Upper lobe of left lung (tissue), 6 donors: ENCODE measurements at places on chromosomes 2 and 18. TPM values are rescaled to one million over a fixed set of nuclear protein-coding genes. Genes with fewer than 3 reads are reported as not detected.

Gene IAH1
- total RNA-seq: 43.9 TPM

Gene SIGLEC15
- total RNA-seq: not detected

Gene EDAR
- total RNA-seq: 0.09 TPM

Gene ACVR1C
- 0.98 TPM for total RNA-seq

Gene CDCA7
- total RNA-seq: not detected

Gene SP9
- not detected for total RNA-seq

DNA sequence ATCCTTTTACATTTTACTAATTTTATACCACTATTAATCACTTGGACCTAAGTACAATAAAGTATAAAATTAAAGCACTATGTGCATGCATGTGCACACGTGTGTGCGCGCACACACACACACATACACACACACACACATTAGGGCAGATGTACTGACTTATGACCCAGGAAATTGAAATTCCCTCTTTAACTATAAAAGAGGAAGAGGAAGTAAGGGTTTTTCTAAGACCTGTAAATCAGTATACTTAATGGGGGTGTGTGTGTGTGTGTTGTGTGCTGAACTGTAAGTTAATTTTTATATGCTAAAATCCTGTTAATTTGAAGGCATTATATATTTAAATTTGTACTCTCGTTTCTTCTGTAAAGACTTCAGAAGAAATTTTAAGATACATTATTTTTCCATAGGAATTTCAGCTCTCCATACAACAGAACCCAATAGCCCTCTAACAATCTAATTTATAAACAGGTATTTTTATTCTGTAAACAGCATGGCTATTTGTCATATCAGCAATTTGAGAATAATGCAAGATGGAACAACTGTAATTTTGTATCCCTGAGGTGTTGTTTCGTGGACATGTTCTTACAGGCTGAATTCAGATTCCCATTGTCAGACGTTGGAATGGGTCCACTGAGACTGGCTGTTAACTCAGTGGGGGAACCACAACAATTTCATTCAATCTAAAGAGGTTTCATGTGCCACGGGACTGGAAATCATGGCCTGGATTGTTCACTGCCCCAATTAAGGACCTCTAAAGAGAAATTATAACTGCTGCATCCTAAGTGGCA lies 90.9 kb downstream of the PLA2R1 start:
- DNase-seq: no peak

DNA sequence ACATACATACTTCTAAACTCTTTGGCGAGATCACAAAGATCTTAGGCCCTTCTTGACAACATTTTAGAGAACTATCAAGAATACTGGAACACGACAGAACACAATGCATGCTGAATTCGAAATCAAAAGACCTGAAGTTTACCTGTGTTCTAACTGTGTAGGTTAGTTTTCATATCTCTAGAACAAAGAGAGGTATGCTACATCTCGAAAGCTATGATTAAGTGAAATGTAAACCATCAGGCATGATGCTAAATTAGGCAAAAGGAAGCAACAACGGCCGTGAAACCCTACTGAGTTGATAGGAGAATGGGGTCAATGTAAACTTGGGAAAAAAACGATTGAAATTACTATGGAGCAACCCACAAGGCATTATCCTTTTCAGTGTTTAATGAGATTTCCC lies 43.7 kb downstream of the IKZF2 start:
- no peak for DNase-seq

- DNase-seq: no peak
Observed at GRCh38 chr2:68565273-68565672, 78.1 kb upstream of the PROKR1 start.

DNA sequence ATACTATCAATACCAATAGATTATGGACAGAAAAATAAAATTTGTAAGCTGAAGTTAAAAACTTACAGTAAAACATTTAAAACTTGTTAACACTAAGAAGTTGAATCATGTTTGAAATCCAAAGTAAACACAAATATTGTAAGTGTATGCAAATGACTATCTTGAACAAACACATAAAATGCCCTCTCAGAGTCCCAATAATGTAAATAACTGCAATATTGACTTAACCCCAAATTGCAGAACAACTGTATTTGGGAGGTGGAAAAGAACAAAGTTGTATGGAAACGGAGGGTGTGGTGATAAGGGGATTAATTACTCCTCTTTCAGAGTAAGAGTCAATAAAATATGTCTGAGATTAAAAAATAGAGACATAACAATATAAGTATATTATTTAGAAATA lies 140.0 kb upstream of the NOL4 start:
- DNase-seq: no peak

DNA sequence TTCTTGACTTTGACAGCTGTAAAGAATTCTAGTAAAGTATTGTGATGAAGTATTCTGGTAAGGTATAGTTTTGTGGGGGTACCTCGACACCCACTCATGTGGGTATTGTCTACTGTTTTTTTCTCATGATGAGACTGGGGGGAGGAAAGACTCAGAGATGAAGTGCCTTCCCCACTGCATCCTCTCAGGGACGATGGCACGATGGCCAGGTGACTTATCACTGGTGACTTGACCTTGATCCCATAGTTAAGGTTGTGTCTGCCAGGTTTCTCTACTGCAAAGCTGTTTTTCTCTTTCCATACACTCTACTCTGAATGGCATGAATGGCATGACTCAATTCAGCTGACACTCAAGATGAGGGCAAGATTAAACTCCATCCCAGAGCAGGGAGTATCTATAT lies 936 bp upstream of the CCDC68 start:
- DNase-seq: no peak

DNA sequence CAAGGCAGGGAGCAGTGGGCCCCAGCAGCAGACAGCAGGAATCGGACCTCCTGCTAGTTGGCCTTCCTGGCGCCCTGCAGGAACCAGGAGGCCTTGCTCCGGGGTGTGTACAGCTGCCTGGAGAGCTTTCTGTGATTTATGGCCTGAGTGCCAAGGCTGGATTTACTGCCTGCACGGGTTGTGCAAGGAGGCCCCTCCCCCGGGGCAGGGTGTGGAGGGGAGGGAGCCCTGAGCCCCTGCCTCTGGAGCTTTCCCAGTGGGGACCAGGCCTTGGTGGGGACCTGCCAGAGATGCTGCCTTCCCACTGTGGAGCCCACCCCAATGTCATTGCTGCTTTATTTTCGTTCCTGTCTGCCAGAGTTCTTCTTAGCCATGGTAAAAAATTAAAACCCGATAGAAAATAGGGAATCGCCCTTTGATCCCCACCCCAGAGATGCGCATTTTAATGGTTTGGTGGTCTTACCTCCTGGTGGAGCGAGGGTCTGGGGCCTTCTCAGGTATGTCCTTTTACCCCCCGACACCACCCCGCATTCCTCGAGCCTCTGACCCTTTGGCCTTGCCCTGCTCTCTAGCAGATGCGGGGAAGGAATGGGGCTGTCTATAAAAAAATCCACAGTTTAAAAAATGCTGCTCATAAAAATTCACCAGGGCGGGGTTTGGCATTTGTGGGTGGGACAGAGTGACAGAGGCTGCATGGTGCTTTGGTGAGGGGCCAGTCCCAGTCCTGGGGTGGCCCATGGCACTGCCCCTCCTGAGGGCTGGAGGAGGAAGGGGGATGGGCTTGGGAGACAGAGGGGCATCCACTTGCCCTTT lies 6.9 kb upstream of the RALB start:
- peak; percentile 69 for DNase-seq

DNA sequence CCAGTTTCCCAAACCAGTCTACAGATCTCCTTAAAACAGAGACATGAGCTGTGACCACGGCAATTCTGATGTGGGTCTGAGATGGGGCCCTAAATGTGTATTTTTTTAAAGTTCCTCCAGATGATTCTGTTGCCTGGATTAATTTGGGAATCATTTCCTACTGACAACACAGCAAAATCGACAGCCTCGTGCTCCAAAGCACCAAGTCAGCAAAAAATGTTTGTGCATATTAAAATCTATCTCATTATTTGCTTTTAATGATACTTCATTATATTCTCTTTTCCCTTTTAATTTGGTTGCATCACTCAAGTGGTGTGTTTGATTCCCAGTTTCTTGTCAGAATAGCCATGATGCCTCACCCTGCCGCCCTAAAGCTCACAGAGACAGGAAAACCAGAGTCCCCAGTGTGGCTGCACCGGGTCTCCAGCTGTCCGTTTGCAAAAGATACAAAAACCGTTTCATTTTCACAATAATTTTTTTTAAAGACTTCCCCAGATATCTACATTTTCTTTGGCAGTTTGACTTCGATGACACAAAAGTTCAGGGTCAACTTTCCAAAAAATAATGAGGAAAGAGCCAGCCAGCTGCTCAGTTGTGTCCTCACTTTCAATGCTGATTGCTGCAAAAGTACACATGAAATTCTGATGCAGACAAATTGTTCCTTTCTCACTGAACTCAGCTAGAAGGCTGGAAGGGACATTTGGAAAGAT lies 443.2 kb upstream of the ID2 start:
- DNase-seq: no peak

DNA sequence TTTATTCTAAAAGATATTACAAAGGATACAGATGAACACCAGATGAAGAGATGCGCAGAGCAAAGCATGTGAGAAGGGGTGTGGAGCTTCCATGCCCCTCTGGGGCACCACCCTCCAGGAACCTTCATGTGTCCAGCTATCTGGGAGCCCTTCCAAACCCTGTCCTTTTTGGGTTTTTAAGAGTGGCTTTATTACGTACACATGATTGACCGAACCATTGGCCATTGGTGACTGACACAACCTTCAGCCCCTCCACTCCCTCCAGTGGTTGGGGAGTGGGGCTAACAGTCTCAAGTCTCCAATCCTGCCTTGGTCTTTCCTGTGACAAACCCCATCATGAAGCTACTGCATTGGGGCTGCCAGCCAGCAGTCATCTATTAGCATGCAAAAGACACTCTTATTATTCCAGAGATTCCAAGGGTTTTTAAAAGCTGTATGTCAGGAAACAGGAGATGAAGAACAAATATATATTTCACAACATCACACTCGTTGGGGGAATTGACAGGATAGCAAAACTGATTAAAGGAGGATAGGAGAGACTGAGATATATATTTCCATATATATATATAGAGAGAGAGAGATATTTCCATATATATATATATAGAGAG lies 19.4 kb downstream of the IL1B start:
- no peak for DNase-seq

DNA sequence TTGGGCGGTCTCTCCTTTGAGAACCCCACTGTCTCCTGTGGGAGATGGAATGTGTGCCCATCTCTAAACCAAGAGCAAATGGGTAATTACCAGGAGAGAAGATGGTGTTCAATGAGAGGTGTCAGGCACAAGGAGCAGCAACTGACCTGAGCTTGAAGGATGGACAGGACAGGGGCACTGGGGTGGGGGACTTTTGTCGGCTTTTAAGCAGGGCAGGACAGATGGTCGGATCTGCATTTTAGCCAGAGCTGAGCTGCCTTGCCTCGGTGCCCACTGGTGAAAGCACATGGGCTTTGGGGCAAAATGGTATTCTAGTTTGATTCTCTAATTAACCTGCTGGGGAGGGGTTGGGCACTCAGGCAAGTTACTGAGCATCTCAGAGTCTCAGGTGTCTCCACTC lies 98.0 kb downstream of the INHBB start:
- DNase-seq: no peak
